ENCODE measurements at places on chromosomes 5 and 9.

DNA sequence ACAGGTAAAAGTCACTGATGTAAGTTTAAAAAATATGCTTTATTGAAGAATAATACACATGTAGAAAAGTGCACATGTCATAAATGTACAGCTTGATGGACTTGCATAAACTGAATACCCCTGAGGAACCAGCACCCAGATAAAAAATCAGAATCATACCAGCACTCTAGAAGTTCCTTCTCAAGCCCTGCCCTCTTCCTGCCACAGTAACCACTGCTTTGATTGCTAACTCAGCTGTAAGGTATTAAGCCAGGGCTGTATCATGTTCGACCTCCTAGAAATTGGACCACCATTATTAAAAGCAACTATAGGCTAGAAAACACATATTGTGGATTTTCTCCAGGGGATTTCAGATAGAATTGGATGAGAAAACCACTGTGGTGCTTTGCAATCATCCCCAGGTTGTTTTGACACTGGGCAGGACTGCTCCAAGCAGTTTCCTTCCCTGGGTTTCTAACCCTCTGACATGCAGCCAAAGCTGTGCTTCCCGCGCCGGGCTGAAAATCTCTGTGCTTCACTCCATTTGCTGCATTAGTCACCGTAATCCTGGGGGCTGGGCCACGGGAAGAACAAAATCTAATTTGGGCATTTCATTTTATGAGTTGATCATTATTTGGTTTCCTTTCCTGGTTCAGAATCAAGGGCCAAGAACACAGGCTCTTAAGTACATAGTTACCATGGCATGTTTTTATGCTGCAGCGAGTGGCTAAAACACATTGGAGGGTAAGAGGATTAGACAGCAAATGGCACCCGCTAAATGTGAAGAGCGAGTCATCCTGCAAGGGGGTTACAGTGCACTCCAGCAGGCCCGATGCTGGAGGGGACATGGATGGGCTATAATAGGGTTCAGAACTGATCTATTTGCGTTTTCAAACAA lies 139.4 kb upstream of the IL12B start:
- no peak for DNase-seq
- H3K36me3 ChIP-seq, result no peaks in the 10 kb centered on the region
- H3K27ac ChIP-seq, result no peak overlapping the region
- H3K27me3 ChIP-seq, result peaks cover 18% of the 10 kb centered on the region
- no peak overlapping the region for H3K4me3 ChIP-seq
- peaks cover 19% of the 10 kb centered on the region for H3K4me1 ChIP-seq

GRCh38 chr5:149063017-149063687 lies at the start of gene SH3TC2:
Gene SH3TC2 (minus strand): TSS chr5:149063062. CDS start chr5:149063022, 40 bp downstream.
- peaks cover 7% of the 10 kb centered on the region for H3K27me3 ChIP-seq
- no peaks in the 10 kb centered on the region for H3K4me1 ChIP-seq
- H3K4me3 ChIP-seq, result no peak within 1 kb of the TSS
- H3K36me3 ChIP-seq, result no peaks in the 10 kb centered on the region
- no peak for DNase-seq
- H3K27ac ChIP-seq, result no peak within 1 kb of the TSS

- H3K27me3 ChIP-seq, result peaks cover 68% of the 10 kb centered on the region
- no peaks in the 10 kb centered on the region for H3K36me3 ChIP-seq
- no peak overlapping the region for H3K4me3 ChIP-seq
- H3K4me1 ChIP-seq, result peaks cover 14% of the 10 kb centered on the region
- H3K27ac ChIP-seq, result no peak overlapping the region
Measured at GRCh38 chr9:132144708-132145365, 17.0 kb upstream of the NTNG2 start.

- H3K27ac ChIP-seq, result no peak overlapping the region
- H3K36me3 ChIP-seq, result no peaks in the 10 kb centered on the region
- no peak for DNase-seq
- H3K4me3 ChIP-seq, result no peak overlapping the region
- H3K4me1 ChIP-seq, result peaks cover 2% of the 10 kb centered on the region
Measured at GRCh38 chr5:86971034-86971571, 296.6 kb upstream of the RASA1 start.

DNA sequence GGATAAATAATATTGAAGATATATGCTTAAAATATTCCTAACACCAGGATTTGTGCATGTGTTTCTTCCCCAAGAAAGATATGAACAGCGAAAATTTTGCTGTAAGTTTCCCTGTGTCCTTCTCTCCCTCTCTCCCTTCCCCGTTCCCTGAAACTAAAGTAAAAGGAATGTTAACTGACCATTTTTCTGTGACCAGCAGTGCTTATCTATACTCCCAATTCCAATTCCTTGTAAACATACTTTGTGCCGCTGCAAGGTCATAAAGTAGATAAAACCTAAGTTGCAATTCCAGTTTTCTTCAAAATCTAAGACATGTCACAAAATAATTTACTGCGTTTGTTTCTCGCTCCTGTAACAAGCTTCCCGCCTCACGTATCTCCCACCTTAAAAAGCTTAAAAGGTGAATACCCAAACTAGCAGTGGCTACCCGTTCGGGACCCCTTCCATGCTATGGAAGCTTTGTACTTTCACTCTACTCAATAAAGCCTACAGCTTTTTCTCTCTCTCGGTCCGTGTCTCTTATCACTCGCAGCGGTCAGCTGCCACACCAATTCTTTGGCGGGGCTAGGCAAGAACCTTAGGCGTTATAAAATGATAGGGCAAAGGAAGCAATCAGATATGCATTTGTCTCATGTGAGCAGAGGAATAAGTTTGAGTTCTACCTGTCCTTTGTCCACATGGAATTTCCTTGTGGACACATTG lies 1798.0 kb downstream of the EFNA5 start:
- H3K36me3 ChIP-seq, result no peaks in the 10 kb centered on the region
- no peak overlapping the region for H3K27ac ChIP-seq
- H3K4me1 ChIP-seq, result no peaks in the 10 kb centered on the region
